Subcutaneous preadipocyte (primary cell): ENCODE measurements at places on chromosomes 11 and 22. TPM values are rescaled to one million over a fixed set of nuclear protein-coding genes. Genes with fewer than 3 reads are reported as not detected.

KDM4E gene
- not detected in 2 replicates for total RNA-seq

OR51B5 gene
- total RNA-seq, result not detected in 2 replicates

OR4C45 gene
- not detected in 2 replicates for total RNA-seq

GLB1L2 gene
- 1.1 and 3.5 TPM in 2 replicates for total RNA-seq

TMPRSS6 gene
- total RNA-seq, result not detected in 2 replicates

KDELR3 gene
- total RNA-seq, result 88.6 and 89.1 TPM in 2 replicates

ADSL gene
- 143 and 162 TPM in 2 replicates for total RNA-seq
